ENCODE measurements at places on chromosomes 7 and 10.

DNA sequence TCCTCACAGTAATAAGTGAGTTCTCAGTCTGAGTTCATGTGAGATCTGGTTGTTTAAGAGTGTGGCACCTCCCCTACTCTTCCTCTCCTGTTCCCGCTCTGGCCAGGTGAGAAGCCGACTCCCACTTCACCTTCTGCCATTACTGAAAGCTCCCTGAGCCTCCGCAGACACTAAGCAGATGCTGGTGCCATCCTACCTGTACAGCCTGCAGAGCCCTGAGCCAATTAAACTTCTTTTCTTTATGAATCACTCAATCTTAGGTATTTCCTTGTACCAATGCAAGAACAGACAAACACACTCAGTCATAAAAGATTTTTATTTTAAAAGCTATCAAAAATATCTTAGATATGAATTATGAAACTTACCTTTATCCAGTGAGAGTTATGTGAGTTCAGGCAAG is 39.5 kb upstream of the PFKP start:
- DNase-seq: no peak

GRCh38 chr10:97002670-97003069 is 170.6 kb downstream of the LCOR start:
- DNase-seq: no peak

GRCh38 chr10:76185471-76186301 is 754.3 kb downstream of the LRMDA start:
- DNase-seq: no peak

- DNase-seq: no peak
These were observed 97.3 kb upstream of the COL1A2 start for GRCh38 chr7:94297397-94297838.

- no peak for DNase-seq
These were observed 5.5 kb downstream of the VSTM4 start for GRCh38 chr10:49109669-49110340.

- DNase-seq: no peak
These were observed 21.7 kb upstream of the NCAPG2 start for GRCh38 chr7:158726277-158726807.

All from NCI-H1694 treated with DMSO at 0.1 percent for 48 hours (cell line).